ENCODE measurements at places on chromosomes 5 and 9.

DNA sequence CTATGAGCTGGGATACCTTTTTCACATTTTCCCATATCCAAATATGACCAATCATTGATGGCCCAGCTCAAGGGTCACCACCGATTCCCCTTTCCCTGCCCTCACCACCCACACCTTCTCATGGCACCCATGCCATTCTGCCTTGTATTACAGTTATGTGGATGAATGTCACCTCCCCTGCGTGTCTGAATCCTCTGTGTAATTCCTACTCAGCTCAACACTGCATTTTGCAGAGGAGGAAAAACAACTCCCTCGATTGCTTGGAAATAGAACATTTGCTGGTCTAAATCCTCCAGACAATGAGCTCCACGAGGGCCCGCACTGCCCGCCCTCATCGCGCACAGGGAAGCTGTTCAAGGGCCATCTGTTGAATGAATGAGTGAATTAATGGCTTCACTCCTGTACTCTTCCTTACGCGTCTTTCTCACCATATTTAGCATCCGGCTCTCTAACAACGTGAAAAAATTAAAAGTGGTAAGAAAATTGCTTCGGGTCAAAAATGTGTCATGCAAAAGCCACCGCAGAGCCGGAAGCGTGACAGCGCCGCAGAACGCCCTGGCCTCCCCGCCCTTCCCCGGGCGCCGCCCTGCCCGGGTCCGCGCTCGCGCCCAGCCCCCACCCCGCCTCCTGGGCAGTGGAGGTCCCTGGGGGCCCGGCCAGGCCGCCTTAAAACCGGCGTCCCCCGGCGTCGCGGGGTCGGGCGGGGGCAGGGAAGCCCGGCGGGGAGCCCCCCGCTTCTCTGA is 704 bp downstream of the SUSD1 start:
- peak; percentile 84 for DNase-seq

- DNase-seq, result no peak
Measured at GRCh38 chr5:124956471-124957029, 210.1 kb upstream of the ZNF608 start.

GRCh38 chr9:7132605-7133004 is 374.8 kb downstream of the KDM4C start:
- no peak for DNase-seq

GRCh38 chr5:77861576-77861975 is 85.4 kb upstream of the TBCA start:
- DNase-seq, result no peak

DNA sequence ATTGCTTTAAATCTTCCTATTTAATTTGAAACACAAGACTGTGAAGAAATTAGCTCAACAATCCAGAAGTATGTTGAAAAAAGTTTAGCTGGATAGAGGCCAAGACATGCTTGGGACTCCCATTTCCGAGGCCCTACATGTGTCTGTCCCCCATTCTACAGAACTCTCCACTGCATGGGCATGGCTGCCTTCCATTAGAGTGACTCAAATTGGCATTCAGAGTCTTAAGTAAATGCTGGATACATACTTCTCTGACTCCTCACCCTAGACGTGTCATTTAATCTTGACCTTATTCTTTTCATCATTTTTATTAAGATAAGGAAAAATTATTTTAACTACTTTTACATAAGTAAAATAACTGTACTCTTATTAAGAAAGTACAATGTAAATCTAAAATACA is 530.4 kb upstream of the CDH9 start:
- DNase-seq, result no peak

DNA sequence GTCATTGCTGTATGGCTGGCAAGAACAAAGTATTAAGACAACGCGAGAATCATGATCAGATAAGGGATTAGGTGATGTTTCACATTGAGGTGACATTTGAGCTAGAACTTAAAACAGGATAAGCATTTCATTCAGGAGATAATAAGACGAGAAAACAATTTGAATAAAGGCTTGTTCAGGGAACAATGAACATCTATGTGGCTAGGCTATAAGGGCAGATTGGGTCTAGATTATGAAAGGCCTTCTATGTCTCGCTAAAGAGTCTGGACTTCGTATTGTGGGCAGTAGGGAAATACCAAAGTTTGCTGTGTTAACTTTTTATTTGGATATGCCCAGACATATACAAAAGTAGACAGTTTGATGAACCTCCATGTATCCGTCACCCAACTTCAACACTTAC is 6.9 kb downstream of the MRPL22 start:
- no peak for DNase-seq

- no peak for DNase-seq
Measured at GRCh38 chr9:135332979-135333748, 146.4 kb upstream of the PPP1R26 start.

DNA sequence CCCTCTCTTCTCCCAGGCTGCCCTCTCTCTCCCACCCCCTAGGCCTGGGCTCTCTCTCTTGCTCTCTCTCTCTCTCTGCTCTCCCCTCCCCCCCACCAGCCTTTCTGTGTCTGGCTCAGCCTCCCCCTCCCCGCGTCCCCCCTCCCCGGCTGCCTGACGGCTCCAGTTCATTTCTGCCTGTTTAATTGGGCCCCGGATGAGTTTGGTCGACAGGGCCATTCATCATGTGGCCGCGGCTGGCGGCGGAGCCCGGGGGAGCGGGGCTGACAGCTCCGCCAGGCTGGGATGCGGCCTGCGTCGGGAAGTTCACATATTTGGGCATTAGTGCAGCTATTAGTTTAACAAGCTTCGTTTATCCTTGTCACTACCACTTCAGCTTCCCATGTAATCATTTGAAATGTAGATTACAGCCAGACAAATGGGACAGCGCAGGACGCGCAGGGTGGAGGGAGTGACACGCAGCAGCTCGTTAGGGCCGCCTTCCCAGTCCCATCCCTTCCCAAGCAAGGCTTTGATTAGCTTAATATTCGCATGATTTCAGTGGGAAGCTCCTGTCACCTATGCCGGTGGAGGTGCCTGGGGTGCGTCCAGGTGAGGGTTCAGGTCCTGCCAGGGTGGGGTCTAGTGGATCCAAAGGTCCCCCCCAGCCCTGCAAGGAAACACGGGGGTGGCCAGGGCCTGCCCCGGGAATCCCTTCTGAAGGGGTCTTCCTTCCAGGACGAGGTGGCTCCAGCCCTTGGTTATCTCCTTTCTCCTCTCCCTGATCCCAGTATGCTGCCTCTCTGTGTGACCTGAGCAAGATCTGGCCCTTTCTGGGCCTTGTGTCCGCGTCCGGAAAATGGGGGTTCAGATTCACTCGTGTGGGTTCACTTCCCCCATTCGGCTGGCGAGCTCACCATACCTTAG is 214.8 kb downstream of the PAX5 start:
- DNase-seq, result no peak

DNA sequence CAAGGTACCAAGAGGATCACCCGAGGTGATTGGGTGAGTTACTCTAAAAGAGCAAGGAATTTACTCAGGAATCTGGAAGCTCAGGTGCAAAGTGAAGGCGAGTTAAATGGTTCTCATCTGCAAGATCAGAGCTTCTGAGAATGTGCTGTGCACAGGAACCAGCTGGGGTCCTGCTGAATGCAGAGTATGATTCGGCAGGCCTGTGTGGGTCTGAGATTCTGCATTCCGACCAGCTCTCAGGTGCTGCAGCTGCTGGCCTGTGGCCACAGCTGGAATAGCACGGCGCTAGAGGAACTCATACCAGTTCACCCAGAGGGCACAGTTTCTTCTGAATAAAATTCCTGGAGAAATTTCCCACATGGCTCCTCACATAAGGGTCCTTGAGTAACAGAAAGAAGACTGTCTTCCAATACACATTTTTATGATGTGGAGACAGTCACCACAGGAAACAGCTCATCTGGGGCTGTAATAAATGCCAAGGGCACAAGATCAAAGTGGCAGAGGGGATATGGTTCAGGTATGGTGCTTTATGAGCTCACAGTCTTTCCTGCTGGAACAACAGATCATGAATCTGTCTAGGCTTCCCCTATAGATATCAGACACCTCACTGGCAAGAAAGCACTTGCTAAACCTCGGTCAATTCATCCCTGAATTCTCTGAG is 83.9 kb downstream of the PTPN3 start:
- no peak for DNase-seq

- no peak for DNase-seq
Measured at GRCh38 chr9:5818424-5819142, 14.3 kb downstream of the ERMP1 start.

- DNase-seq, result no peak
Measured at GRCh38 chr5:66072031-66072430, 72.1 kb upstream of the SREK1 start.

- no peak for DNase-seq
Measured at GRCh38 chr5:38347040-38347763, 88.8 kb downstream of the EGFLAM start.

- DNase-seq, result no peak
Measured at GRCh38 chr5:25552871-25553481, 908.2 kb upstream of the CDH10 start.

GRCh38 chr5:116272281-116272941 is 187.6 kb downstream of the COMMD10 start:
- no peak for DNase-seq

DNA sequence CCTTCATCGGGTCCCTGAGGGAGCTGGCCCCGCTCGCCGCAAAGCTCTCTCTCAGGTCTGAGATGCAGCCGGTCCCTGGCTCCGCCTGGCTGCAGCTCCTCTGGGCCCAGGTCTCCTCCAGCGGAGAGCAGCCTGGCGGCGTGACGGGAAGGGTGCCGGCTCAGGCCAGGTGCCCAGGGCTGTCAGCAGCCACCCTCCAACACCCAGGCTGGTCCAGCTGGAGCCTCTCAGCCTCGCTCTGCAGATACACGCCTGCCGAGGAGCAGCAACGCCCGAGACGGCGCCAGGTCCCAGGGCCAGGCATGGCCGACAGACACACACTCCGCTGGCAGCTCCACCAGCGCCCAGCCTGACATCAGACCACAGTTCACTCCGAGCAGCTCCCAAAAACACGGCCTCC is 25.6 kb downstream of the FAM163B start:
- DNase-seq, result no peak

DNA sequence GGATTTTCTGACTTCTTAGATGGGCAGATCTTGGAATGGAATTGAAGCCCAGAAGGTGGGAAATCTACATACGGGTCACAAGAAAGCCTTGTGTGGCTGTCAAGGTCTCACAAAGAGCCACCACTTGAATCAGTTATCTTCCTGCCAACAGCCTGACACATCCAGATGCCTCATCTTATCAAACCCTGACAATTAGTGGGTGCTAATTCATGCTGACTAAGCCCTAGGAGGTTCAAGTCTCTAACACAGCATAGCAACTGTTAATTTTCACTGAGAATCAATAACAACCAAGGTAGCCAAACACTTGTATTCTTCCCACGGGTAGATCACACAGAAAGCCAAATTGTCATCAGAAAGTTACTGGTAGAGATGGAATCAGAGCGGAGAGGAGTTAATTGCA is 222.2 kb downstream of the TMEM167A start:
- DNase-seq, result no peak

DNA sequence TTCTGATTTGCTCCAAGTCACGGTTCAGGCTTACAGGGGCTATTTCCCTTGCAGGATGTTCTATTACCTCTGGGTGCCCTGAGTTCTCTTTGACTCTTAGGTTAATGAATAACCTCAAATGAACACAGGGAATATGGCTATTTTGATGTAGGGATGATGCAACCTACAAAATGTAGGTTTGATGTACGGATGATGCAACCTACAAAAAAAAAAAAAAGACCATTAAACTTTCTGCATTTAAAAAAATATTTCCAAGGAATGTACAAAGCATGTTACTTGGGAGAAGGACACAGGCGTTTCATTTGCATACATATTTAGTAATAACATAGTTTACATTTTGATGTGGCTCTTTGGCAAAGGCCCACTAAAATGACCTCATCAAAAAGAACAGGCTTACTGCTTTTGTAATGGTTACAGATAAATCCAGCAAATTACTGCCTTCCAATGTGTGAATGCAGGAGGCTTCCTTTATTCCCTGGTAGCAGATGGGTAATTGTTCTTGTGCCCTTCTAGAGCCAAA is 36.3 kb downstream of the ZNF474 start:
- no peak for DNase-seq

- no peak for DNase-seq
Measured at GRCh38 chr9:75671354-75671753, 219.1 kb upstream of the PCSK5 start.

DNA sequence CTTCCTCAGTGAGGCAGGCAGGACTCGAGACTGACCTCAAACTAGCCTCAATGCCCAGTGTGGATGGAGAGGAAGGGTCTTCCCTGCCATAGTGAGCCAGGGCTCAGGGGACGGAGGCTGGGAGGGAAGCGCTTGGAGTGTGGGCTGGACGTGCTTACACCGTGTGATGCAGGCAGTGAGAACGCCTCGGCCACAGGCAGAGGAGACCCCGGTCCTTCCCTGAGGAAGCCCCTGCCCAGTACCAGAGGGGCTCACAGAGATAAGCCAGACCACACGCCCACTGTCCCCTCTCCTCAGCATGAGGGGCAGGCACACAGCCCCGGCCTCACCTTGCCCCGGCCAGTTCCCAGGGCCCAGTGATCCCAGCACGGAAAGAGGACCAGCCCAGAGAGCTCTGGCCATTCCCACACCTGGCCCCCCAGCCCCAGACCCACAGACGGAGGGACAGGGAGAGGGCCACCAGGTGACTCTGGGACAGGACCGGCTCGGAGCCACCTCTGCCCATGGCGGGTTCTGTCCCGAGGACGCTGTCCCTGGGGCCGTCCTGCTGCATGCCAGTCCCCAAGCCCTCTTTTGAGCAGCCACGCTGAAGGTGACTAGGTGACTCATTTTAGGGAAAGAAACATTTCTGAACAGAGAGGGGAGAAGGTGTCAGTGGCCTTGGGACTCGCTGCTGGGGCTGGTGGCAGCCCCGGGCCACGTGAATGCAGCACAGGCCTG is 6.0 kb upstream of the NSMF start:
- DNase-seq, result no peak

- no peak for DNase-seq
Measured at GRCh38 chr5:2904399-2904798, 152.9 kb upstream of the IRX2 start.

- DNase-seq, result no peak
Measured at GRCh38 chr5:27876071-27876470, 837.7 kb upstream of the CDH9 start.
